ENCODE measurements at places on chromosomes 7 and 10. TPM values are rescaled to one million over a fixed set of nuclear protein-coding genes. Genes with fewer than 3 reads are reported as not detected.

GRCh38 chr7:28037220-28038010, 143.2 kb downstream of the JAZF1 start:
- no peak for DNase-seq

Gene HTR5A
- total RNA-seq = not detected

Gene LIPM
- total RNA-seq = not detected

Gene PLEKHS1
- not detected for total RNA-seq

- DNase-seq = no peak
These were observed 420.4 kb upstream of the ZMIZ1 start for GRCh38 chr10:78648256-78648860.

DNA sequence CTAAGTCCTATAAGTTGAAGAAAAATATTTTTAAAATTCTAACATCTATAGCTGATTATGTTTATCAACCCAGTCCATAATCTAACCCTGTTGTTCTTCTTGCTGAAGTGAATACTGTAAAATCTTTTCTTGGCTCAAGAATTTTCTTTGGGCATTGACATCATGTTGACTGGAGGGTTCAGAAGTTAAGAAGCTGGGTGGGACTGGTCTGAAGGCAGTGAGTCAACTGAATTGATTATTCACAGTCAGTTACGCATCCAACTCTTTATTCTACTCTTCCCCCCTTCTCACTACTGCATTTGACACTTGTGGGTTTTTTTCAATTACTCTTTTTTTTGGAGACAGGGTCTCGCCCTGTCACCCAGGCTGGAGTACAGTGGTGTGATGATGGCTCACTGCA, 31.0 kb downstream of the DENND2A start:
- DNase-seq = no peak

- DNase-seq = no peak
These were observed 218.4 kb upstream of the SEMA3D start for GRCh38 chr7:85405016-85405902.

DNA sequence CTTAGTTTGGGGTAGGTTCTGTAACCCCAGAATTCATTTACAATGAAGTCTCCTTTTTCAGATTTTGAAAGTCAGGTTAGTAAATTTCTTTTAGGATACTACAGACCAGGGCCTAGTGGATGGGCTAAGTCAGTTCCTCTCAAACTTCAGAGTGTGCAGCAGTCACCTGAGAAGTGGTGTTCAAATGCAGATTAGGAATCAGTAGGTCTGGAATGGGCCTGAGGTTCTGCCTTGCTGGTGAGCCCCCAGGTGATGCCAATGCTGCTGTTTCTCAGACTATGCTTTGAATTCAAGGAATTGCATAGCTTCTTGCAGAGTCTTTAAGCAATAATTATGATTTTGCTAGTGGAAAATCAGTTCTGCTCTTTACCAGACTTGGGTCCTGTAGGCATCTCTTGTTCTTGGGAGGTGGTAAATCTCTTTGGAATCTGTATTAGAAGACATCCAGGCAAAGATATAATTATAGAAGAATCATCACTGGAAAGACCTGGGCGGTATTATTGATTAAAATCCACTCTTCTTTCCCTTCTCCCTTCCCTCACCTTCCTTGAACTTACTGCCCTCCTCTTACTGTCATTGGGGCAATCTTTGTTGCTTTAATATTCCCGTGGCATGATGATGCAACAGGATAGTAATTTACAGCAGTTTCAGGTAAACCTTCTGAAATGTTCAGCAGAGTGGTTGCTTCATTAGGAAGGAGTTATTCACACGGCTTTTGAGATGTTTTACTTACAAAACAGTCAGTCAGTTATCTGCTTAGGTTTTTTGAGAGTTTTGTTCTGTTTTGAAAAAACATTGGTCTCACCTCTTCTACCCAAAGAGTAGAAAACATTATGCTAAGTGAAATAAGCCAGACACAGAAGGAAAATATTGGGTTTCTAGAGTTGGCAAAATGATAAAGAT, 87.2 kb downstream of the NRF1 start:
- no peak for DNase-seq

- no peak for DNase-seq
These were observed 404.3 kb upstream of the KLF6 start for GRCh38 chr10:4189281-4189680.

Gene BMPER
- 5.6 TPM for total RNA-seq

DNA sequence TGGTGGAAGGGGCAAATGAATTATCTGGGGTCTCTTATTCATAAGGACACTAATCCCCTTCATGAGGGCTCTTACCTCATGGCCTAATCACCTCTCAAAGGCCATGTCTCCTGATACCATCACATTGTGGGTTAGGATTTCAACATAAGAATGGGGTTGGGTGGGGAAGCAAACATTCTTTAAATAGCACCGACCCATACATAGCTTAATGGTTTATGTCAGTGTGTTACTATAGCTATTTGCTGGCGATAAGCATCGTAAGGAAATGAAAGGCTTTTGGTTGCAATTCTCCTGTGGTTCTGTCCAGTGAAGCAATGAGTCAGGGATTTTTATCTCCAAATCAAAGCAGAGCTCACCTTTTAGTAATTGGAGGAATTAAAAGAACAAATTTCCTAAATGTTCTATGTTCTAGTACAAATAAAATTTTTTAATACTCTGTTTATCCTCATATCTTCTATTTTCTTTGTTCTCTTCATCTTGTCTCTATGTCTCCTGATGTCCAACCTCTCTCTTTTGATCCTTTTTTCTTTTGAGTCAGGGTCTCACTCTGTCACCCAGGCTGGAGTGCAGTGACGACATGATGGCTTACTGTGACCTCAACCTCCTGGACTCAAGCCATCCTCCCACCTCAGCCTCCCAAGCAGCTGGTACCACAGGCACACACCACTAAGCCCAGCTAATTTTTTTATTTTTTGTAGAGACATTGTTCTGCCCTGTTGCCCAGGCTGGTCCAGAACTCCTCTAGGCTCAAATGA, 57.0 kb upstream of the GLCCI1 start:
- DNase-seq = no peak

GRCh38 chr10:92897916-92898315, 49.6 kb downstream of the EXOC6 start:
- no peak for DNase-seq

Gene ASAH2B
- total RNA-seq = 3.6 TPM

Gene ZNF117
- total RNA-seq = 9.9 TPM

DNA sequence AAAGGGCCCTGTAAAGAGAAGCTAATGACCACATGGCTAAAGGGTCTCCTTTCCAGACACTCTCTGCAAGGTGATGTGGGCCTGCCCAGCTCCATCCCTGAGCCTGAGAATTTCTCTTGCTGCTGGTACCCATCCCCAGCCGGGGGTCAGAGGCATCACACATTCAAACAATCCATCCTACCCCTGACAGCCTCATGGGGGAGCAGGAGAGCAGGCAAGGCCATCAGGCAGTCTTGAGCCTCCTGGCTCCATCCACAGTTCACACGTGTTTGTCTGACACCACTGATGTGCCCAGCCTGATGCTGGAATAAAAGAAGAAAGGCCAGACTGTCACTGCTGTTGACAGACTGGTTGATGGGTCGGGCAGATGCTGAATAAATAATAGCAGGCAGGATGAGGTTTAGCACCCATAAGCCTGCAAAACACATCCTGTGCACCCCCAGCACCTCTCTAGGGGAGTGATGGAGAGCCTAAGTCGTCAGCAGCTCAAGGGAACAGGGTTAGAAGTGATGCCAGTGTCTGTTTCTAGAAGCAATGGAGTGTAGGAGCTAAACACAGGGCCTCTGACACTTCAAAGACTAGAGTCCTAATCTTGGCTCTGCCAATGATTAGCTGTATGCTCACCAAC, 43.5 kb downstream of the TLL2 start:
- no peak for DNase-seq

- peak; percentile 70 for DNase-seq
These were observed 3.1 kb downstream of the MEPCE start for GRCh38 chr7:100432621-100433275.

Gene TRIM74
- total RNA-seq = not detected

- DNase-seq = no peak
These were observed 990.3 kb downstream of the KCNMA1 start for GRCh38 chr10:76647301-76647700.

- DNase-seq = peak; percentile 83
These were observed 708 bp downstream of the UBN2 start for GRCh38 chr7:139231513-139232376.

- DNase-seq = no peak
These were observed 50.0 kb downstream of the ESYT2 start for GRCh38 chr7:158779061-158780000.

Gene NUPR2
- not detected for total RNA-seq

Gene ANKRD1
- total RNA-seq = 3.5 TPM

- DNase-seq = no peak
These were observed 78.7 kb downstream of the ARHGAP22 start for GRCh38 chr10:48526011-48526821.

DNA sequence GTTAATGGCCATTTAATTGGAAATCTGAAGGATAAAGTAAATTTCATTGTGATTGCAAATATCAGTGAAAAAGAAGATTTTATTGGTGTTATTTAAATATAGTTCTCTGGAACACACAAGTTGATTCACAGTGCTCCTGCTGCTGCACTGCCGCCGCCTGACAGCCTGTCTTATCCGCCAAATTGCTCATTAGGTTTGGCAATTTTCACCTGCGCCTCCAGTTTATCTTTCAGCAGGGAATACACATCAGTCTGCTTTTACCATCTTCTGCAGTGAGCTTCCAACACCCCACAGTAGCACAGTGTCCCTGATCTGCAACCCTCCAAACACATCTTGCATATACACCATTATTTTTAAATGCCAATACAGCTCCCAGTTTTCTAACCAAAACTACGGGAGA, 308.3 kb downstream of the PARD3 start:
- no peak for DNase-seq

GRCh38 chr7:11505471-11505985, 326.5 kb downstream of the THSD7A start:
- DNase-seq = no peak

Gene AGR2
- not detected for total RNA-seq

Gene ACHE
- 9.4 TPM for total RNA-seq

DNA sequence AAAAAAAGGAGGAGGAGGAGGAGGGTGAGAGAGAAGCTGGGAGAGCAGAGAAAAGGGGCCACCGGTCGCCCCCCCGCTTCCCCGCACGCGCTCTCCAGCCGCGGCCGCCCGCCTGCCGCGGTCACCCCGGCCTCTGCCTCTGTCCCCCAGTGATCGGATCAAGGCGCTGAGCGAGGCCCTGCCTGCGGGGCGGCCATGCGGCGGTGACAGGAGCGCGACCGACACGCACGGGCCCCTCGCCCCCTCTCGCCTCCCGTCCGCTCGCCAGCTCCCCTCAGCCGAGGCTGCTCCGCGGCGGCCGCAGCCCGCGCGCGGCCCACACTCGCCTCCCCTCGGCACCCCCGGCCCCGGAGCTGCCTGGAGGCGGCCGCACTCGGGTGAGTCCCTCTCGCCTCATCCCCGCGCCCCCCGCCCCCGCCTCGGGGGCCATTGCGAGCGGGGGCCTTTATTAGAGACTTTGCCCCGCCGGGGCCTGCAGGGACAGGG, at the start of gene GTF2I:
TSS of gene GTF2I (plus strand) at position 27 of the 486 bp plus-strand sequence. CDS start 31,411 bp downstream, outside the sequence.
- no peak for DNase-seq

Gene GFRA1
- total RNA-seq = 18.6 TPM

DNA sequence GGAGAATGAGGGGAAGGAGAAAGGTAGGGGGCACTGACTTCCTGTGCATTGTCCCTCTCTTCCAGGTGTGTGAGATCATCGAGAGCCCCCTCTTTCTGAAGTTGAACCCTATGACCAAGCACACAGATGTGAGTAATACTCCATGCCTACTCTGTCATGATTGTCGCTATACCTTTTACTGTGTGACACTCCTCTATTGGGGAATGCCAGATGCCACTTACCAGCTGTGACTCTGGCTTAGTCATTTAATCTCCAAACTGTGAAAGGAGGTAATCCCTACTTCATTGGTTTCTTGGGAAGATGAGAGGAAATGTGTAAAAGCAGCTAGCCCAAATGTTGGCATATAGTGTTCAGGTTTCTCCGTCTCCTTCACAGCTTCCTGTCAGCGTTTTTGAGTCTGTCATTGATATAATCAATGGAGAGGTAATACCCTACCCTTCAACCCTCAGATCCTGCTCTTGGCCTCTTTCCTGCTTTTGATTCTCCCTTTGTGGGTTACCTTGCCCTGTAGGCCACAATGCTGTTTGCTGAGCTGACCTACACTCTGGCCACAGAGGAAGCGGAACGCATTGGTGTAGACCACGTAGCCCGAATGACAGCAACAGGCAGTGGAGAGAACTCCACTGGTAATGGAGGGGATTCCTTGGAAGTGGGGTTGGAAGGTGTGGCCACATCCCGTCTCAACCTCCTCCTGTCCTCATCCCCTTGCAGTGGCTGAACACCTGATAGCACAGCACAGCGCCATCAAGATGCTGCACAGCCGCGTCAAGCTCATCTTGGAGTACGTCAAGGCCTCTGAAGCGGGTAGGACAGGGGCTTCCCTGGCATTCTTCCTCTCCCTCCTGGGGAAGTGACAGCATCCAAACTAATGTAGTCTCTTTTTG, 2.0 kb downstream of the COPS6 start:
- DNase-seq = no peak

DNA sequence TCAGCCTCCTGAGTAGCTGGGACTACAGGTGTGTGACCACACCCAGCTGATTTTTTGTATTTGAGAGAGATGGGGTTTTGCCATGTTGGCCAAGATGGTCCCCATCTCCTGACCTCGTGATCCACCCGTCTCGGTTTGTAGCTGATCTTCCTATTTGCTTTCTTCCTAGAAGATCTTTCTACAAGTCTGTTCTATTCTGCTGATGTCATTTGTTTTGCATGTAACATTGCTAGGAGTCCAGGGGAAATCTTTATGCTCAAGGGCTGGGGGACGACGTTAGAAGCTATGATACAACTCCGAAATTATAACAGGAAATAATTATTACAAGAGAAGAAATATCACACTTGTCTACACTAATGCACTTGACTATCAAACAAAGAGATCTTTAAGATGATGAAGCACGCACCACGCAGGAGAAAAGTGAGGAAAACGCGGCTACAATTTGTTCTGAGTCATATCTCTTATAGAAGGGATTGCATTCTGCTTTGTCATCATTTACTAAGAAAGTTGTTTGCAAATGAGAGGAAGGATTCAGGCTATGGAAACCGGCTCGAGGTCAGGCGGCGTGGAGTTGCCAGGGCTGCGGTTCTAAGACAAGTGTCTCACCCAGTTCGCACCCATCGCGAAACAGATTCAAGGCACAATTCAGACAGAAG, 103.0 kb upstream of the CARD11 start:
- DNase-seq = no peak

- DNase-seq = no peak
These were observed 93.8 kb downstream of the PRTFDC1 start for GRCh38 chr10:24858288-24859270.

- DNase-seq = no peak
These were observed 35.0 kb upstream of the SRI start for GRCh38 chr7:88254721-88255424.

DNA sequence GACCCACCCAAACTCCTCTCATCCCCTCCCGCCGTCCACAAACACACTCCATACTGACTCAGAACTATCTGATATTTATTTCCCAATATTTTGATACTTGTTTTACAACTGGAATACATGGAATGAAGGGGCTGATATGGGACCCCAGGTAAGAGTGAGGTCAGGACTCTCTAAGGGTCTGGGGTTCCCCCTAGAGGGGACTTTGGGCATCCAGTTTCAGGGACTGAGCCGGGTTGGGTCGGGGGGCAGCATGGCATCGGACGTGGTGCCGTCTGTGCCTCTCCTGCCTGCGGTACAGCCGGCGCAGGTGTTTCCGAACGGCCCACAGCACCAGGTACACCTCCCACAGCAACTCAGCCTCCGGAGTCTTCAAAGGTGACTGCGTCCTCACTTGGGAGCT, 7.5 kb downstream of the SPACDR start:
- DNase-seq = no peak

- DNase-seq = no peak
These were observed 69.4 kb upstream of the PDLIM1 start for GRCh38 chr10:95360122-95360714.

GRCh38 chr10:13978533-13979115, 352.1 kb downstream of the FRMD4A start:
- no peak for DNase-seq
